SJCRH30 (cell line): ENCODE measurements at places on chromosomes 12 and 14.

DNA sequence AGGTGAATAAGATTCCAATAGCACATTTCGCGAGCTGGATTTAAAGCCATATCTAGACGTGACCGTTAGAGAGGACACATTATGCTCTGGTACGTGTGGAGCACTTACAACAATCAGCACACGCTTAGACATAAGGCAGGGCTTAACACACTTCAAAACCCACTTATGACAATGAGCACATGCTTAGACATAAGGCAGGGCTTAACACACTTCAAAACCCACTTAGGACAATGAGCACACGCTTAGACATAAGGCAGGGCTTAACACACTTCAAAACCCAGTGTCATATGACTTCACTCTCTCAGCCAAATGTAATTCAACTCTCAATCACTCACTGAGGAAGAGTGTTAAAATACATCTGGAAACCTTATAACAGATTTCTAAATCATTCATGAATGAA, 11.2 kb upstream of the PLD4 start:
- no peaks in the 10 kb centered on the region for H3K4me1 ChIP-seq
- no peaks in the 10 kb centered on the region for H3K27me3 ChIP-seq
- no peaks in the 10 kb centered on the region for H3K36me3 ChIP-seq
- no peak overlapping the region for H3K27ac ChIP-seq
- no peak for DNase-seq

GRCh38 chr14:100827101-100828021, 1.4 kb downstream of the MEG3 start:
- DNase-seq: peak; percentile 63
- H3K27ac ChIP-seq: peak overlapping the region; percentile 95
- H3K27me3 ChIP-seq: no peaks in the 10 kb centered on the region
- H3K36me3 ChIP-seq: peaks cover 49% of the 10 kb centered on the region

DNA sequence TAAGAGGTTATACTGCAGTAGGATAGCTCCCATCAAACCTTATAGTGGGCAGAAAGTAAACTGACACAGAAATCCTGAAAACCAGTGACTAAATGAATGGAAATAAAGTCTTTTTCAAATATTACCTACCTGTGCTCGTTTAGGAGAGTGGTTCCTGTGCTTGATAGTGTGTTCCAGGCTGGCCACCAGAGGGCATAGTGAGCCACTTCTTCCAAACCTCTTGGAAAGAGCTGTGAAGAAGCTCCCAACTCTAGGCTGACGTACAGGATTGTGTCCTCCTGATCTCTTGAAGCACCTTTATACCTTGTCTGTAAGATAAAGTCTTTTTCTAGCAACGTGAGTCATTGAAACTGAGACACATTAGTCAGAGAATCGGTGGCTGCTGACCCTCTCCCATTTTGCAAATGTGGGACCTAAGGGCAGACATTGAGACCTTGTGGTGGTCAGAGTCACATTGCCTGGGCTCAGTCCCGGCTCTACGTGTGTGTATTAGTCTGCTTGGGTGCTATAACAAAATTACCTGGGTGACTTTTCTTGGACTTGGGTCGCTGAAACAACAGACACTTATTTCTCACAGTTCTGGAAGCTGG, 17.6 kb downstream of the TDP1 start:
- no peaks in the 10 kb centered on the region for H3K4me1 ChIP-seq
- peaks cover 86% of the 10 kb centered on the region for H3K36me3 ChIP-seq
- peak; percentile 57 for DNase-seq
- no peaks in the 10 kb centered on the region for H3K27me3 ChIP-seq
- H3K27ac ChIP-seq: no peak overlapping the region

GRCh38 chr12:65051218-65051617, 69.9 kb downstream of the WIF1 start:
- H3K27ac ChIP-seq: no peak overlapping the region
- no peaks in the 10 kb centered on the region for H3K36me3 ChIP-seq
- H3K27me3 ChIP-seq: 0 out of 2 replicates have a peak, but pooled peaks cover 3% of the 10 kb centered on the region
- no peak for DNase-seq

DNA sequence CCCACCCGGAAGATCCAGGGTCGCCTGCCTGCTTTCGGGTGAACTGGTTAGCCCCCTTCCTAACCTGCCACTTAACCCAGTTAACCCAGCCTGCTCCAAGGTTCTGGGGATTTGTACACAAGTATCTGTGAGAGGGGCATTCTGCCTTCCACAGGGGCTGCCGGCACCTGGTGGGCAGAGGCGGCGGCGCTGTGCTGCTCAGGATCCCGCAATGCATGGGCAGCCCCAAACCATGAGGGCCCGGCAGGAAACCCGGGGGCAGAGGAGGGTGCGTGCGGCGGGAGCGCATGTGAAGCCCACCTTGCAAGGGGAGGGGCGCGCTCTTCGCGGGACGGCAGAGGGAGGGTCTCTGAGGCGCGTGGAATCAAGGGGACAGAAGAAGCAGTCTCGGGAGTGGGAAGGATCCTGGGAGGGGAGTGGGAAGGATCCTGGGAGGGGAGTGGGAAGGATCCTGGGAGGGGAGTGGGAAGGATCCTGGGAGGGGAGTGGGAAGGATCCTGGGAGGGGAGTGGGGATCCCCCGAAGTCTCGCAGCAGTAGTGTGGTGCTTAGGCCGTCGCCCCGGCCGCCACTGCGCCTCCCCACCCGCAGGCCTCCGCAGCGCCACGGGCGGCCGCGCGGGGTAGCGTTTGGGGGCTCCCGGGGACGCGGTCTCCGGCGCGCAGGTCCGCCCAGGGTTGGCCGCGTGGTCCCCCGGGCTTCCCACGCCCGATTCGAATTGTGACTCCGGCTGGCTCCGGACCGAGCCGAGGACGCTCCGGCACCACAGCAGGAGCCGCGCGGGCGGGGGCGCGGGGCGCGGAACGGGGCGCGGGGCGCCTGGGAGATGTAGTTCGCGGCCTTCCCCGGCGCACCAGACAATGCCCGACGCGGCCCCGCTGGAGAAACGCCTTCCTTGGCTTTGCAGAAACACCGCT, 4.9 kb upstream of the MTA1 start:
- no peaks in the 10 kb centered on the region for H3K36me3 ChIP-seq
- DNase-seq: no peak
- no peak overlapping the region for H3K4me3 ChIP-seq

- H3K4me1 ChIP-seq: peaks cover 29% of the 10 kb centered on the region
- H3K36me3 ChIP-seq: no peaks in the 10 kb centered on the region
- DNase-seq: no peak
- H3K27ac ChIP-seq: no peak overlapping the region
- H3K27me3 ChIP-seq: no peaks in the 10 kb centered on the region
Observed at GRCh38 chr12:12748044-12748443, 30.9 kb downstream of the CDKN1B start.

DNA sequence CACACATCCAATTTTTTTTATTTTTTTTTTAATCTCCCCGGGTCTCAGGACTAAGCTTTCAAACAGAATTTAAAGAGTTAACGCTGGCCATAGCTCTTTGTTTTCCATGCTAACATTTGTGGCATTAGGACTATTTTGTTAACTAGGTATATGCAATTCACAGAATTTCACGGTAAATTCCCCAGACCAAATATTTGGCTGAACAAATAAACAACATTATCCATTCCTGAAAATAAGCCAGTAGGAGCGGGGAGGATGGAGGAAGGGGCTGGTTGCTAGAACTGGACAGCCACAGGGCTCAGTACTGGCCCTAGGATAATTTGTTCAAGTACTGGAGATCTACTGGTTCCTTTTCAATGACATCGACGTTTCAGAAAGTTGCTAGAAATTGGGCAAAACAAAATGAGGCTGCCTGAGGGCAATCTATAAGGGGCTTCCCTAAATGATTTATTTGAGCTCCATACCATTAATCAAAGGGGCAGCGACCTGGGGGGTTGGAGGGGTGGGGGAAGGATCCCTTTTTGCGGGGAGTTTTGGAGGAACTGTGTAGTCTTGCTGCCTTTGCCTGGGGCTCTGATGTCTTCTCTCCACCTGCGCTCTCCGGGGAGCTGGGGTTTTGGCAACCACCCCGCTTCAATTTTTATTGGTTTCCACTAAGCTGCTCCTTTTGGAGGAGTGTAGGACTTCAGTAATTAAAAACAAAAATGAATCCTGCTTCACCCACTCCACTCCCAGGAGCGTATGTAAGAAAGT, 9.0 kb downstream of the BMP4 start:
- peak overlapping the region; percentile 6 for H3K4me3 ChIP-seq
- DNase-seq: peak; percentile 92
- H3K27me3 ChIP-seq: no peaks in the 10 kb centered on the region

- no peaks in the 10 kb centered on the region for H3K36me3 ChIP-seq
- no peaks in the 10 kb centered on the region for H3K27me3 ChIP-seq
- H3K27ac ChIP-seq: no peak overlapping the region
- no peaks in the 10 kb centered on the region for H3K4me1 ChIP-seq
- DNase-seq: no peak
Observed at GRCh38 chr14:72613231-72613974, 280.5 kb downstream of the DPF3 start.

GRCh38 chr14:95091581-95091980, 65.7 kb downstream of the DICER1 start:
- no peak overlapping the region for H3K27ac ChIP-seq
- no peaks in the 10 kb centered on the region for H3K27me3 ChIP-seq
- H3K4me3 ChIP-seq: no peak overlapping the region
- no peak for DNase-seq
- peaks cover 83% of the 10 kb centered on the region for H3K36me3 ChIP-seq

GRCh38 chr12:40620564-40621019, 71.6 kb upstream of the CNTN1 start:
- no peak overlapping the region for H3K27ac ChIP-seq
- H3K4me3 ChIP-seq: no peak overlapping the region
- H3K27me3 ChIP-seq: no peaks in the 10 kb centered on the region
- H3K4me1 ChIP-seq: no peaks in the 10 kb centered on the region

GRCh38 chr12:58416236-58416635, 474.9 kb downstream of the ATP23 start:
- DNase-seq: peak; percentile 84
- H3K4me3 ChIP-seq: no peak overlapping the region
- no peak overlapping the region for H3K27ac ChIP-seq

GRCh38 chr12:56151672-56152131, 685 bp upstream of the MYL6B start:
- H3K27me3 ChIP-seq: no peaks in the 10 kb centered on the region
- H3K27ac ChIP-seq: peak overlapping the region; percentile 95
- peak; percentile 31 for DNase-seq
- H3K36me3 ChIP-seq: peaks cover 10% of the 10 kb centered on the region; the same call in 1 of the 2 replicates

DNA sequence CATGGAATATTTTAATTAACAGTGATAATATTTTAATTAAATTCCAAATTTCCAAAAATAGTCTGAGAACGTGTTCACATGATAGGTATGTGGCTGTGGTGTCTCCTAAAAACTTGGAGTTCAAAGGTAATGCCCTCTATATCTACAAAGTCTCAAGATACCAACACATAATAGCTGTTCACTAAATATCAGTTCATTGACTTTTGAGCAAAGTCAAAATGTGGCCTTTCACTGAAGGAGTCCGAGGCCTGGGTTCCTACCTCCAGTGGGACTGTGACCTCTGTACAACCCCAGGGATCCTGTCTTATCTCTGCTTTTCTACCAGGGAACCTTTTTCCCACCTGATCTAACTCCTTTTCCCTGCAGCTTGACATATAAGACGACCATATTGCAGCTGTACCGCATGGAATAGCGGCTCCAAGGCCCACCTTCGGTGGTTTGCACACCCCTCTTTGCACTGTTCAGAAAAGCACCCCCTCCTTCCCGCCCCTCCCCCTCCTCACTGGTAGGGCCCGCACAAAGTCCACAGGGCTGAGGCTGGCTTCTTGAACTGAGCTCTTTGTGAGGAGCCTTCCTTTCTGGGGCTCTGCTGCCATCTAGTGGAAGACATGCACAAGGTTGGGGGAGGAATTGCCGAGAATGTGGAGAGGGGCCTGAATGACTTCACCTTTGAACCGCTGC, 3.1 kb downstream of the CCND2 start:
- peak overlapping the region; percentile 89 for H3K27ac ChIP-seq
- DNase-seq: peak; percentile 98
- peaks cover 77% of the 10 kb centered on the region for H3K36me3 ChIP-seq
- H3K4me3 ChIP-seq: peak overlapping the region; percentile 93
- H3K4me1 ChIP-seq: peaks cover 15% of the 10 kb centered on the region
- H3K27me3 ChIP-seq: no peaks in the 10 kb centered on the region
